ENCODE measurements at places on chromosomes 5 and 9.

DNA sequence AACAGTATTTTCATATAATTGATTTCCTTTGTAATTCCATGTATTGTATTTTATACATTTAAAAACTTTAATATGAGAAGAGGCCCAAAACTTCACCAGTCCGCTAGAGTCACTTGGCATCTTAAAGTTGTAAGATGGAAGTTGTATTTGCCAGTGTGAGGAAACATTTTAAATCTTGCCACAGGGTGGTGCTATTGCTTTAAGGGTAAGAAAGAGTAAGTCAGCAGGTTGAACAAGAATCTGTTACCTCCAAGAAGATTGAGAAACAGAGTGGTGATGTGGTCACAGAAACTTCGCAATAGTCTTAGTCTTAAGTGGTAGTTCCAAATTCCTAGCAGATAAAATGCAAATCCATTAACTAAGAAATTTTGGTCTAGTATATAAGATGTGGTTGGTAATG is 39.8 kb upstream of the RANBP6 start:
- DNase-seq: no peak

DNA sequence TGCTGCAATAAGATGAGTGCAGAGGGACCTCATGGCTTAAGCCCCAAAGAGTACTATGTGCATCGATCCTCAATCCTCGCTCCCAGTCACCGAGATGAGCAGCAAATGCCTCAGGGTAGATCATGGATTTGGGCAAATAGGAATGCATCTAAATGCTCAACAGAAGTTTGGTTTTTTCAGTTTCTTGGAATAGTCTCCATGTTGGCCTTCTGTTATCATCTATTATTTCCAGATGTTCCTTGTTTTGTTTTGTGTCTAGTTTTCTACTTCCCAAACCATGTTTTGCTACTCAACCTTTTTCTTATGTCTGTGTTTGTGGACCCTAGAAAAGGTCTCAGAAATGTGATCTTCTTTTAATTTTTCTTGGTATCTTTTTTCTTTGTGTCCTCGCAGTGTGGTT is 43.5 kb upstream of the RASGRF2 start:
- DNase-seq: no peak

GRCh38 chr5:65356274-65356673 is 125.4 kb downstream of the ADAMTS6 start:
- no peak for DNase-seq

- no peak for DNase-seq
Observed at GRCh38 chr9:96071076-96071814, 195.8 kb downstream of the ERCC6L2 start.

DNA sequence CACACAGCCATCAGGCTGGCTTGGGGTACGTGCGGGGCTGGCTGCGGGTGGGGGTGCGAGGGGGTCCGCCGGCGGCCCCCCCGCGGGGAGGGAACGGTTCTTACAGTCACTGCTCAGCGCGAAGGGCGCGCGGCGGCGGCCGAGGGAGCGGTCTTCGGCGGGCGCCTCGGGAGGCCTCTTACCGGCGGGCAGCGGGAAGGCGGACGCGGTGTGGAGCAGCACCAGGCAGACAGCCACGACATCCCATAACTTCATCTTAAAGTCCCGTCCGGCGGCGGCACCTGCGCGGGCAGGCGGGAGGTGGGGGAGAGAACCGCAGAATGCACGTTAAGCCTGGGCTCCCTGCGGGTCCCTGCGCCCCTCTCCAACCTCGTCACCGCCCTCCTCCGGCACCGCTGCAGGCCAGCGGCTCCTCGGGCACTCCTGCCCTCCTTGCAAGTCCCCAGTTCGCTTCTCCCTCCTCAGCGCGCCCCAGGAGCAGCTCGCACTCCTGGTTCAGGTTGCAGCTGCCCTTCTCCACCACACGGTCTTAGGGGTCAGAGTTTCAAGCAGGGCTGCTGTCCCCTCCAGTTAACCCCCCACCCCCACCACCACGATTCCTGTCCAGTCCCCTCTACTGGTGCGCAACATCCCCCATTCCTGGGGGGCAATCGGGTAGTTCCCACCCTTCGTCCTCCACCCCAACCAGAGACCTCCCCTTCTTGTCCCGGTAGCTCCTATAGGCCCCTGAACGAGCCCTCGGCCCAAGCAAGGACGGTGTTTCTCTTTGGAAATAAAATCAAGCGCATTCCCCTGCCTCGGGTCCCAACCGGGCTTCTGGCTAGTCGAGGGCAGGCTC is 5.1 kb downstream of the GDNF start:
- no peak for DNase-seq

GRCh38 chr5:156824800-156825199 is 25.3 kb upstream of the PPP1R2B start:
- no peak for DNase-seq

DNA sequence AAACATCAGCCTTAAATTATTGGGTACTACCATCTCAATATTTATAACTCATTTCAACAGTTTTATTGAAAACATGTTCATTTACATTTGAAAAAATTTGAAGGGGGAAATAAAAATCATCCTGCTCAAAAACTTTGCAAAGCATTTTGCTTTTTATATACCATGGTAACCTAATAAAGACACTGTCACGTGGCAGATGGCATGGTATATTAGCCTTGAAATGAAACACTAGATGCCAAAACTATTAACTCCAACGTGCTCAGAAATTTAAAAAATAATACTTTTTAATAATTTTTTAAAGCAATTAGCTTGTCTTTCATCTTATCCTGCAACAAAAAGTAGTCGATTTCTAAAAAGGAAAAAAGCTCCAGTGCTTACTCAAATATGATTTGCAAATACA is 88.6 kb upstream of the NFIB start:
- DNase-seq: no peak

- DNase-seq: no peak
Observed at GRCh38 chr5:174086751-174087150, 41.2 kb downstream of the NSG2 start.
